Stimulated activated CD8-positive, alpha-beta memory T cell treated with anti-CD3 and anti-CD28 coated beads, Interleukin-7, amount 100 ng/mL, for 1 hour (primary cell): ENCODE measurements at places on chromosomes 11 and 22.

GRCh38 chr22:44782363-44782963 is 30.1 kb downstream of the ARHGAP8 start:
- DNase-seq: no peak

DNA sequence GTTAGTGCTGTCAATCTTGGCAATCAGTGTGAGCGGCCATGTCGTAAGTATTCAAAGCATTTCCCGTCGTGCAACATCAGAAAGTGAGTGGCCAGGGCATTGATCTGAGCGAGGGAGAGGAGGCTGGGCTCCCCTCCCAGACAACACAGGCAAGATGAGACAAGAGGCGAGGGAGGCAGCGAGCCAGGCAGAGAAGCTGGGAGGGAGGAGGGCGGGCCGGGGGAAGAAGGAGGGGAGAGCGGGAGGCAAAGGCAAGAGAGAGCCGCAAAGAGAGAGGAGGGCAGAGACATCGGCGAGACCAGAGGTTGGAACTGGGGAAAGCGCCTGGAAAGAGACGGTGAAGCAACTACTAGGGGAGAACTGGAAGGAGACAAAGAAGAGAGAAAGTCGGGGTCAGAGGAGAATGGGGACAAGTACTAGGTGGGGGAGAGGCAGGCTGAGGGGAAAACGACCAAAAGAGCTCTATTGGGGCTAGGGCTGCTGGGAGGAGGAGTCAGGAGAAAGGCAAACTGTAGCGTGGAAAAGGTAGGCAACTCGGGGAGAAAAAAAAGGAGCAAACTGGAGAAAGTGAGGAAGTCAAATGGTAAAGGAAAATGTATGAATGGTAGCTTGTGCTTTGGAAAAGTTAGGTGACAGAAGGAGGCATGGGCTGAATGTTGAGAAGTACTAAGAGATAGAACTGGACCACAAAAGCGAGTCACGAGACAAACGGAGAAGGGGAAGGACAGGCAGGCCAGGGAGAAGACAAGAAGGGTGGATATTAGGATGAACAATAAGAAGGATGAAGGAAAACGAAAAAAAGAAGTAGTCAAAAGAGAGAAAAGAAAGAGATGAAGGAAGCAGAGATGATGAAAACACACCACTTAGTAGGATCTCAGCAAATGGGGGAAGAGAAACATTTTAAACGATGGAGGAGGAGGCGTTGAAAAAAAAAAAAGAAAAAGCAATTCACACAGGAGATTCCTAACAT is 130.5 kb upstream of the C11orf58 start:
- no peak for DNase-seq

- DNase-seq: no peak
Measured at GRCh38 chr11:122214567-122214966, 98.6 kb upstream of the BLID start.

GRCh38 chr11:22927793-22928192 is 67.5 kb upstream of the CCDC179 start:
- no peak for DNase-seq

GRCh38 chr11:102268985-102269470 is 48.3 kb upstream of the BIRC3 start:
- DNase-seq: no peak
